ENCODE measurements at places on chromosomes 7 and 10. TPM values are rescaled to one million over a fixed set of nuclear protein-coding genes. Genes with fewer than 3 reads are reported as not detected.

Gene ACSM6
- polyA plus RNA-seq = not detected

Gene RSPH10B2
- polyA plus RNA-seq = not detected

Gene RNF133
- polyA plus RNA-seq = not detected

Gene TSC22D4
- 20.6 TPM for polyA plus RNA-seq

Gene CHRM2
- not detected for polyA plus RNA-seq

Gene BAIAP2L1
- polyA plus RNA-seq = 36.4 TPM

Gene CUBN
- polyA plus RNA-seq = 0.06 TPM

Gene HACD1
- 15.7 TPM for polyA plus RNA-seq

Gene ETV1
- polyA plus RNA-seq = 14.6 TPM

Gene EBLN1
- polyA plus RNA-seq = not detected

Gene TBX20
- polyA plus RNA-seq = not detected

Gene TMEM176B
- polyA plus RNA-seq = not detected

Gene TMEM139
- 24.8 TPM for polyA plus RNA-seq

Gene MYOZ1
- not detected for polyA plus RNA-seq

Gene AKR1C4
- not detected for polyA plus RNA-seq

Gene NEUROG3
- not detected for polyA plus RNA-seq

Gene TMEM176A
- polyA plus RNA-seq = not detected

Gene VPS37D
- polyA plus RNA-seq = 0.61 TPM

Gene TNRC18
- 22.3 TPM for polyA plus RNA-seq

Gene PRKRIP1
- 13.2 TPM for polyA plus RNA-seq

Gene AKAP9
- 7.1 TPM for polyA plus RNA-seq

Gene SPDYE1
- polyA plus RNA-seq = not detected

Gene CCDC71L
- polyA plus RNA-seq = 14.0 TPM

Gene LRIT1
- not detected for polyA plus RNA-seq

Gene TMEM236
- 0.06 TPM for polyA plus RNA-seq

Gene FANK1
- polyA plus RNA-seq = 3.1 TPM

Gene MEOX2
- not detected for polyA plus RNA-seq

Gene APBB1IP
- polyA plus RNA-seq = not detected

Gene PLCE1
- polyA plus RNA-seq = 0.01 TPM

Gene MRC1
- polyA plus RNA-seq = 0.01 TPM

Gene ADGRA1
- not detected for polyA plus RNA-seq

Gene CFAP43
- polyA plus RNA-seq = 0.17 TPM

Gene EEPD1
- 1.5 TPM for polyA plus RNA-seq

Gene SCART1
- 0.67 TPM for polyA plus RNA-seq

Gene IDI2
- not detected for polyA plus RNA-seq

Gene H2BK1
- polyA plus RNA-seq = not detected

Gene R3HCC1L
- polyA plus RNA-seq = 8.2 TPM

Gene GPRIN2
- polyA plus RNA-seq = 0.20 TPM

Gene SEC61A2
- polyA plus RNA-seq = 7.5 TPM

Gene TRIM50
- not detected for polyA plus RNA-seq

Gene GATA3
- polyA plus RNA-seq = 5.3 TPM

Gene LOXL4
- not detected for polyA plus RNA-seq

Gene COL17A1
- 2,244 TPM for polyA plus RNA-seq

Gene CTAGE8
- 1.4 TPM for polyA plus RNA-seq

Gene ANKRD61
- 0.22 TPM for polyA plus RNA-seq

Gene GIMAP5
- not detected for polyA plus RNA-seq

Gene GRM3
- polyA plus RNA-seq = not detected

Gene PSAP
- 864 TPM for polyA plus RNA-seq

Gene C10orf90
- not detected for polyA plus RNA-seq

Gene TYW1B
- polyA plus RNA-seq = 0.88 TPM

Gene MACROH2A2
- polyA plus RNA-seq = 21.6 TPM

Gene INA
- 3.7 TPM for polyA plus RNA-seq

Gene PRPS1L1
- not detected for polyA plus RNA-seq

Gene PRSS37
- polyA plus RNA-seq = not detected

Gene PLPP4
- polyA plus RNA-seq = 0.39 TPM

Gene LHFPL3
- polyA plus RNA-seq = not detected

Gene CTAGE4
- 1.5 TPM for polyA plus RNA-seq

Gene SPDYE16
- not detected for polyA plus RNA-seq

All from mammary epithelial cell (primary cell).